ENCODE measurements at places on chromosomes 1 and 21. TPM values are rescaled to one million over a fixed set of nuclear protein-coding genes. Genes with fewer than 3 reads are reported as not detected.

GRCh38 chr1:51276286-51276685 is 40.2 kb downstream of the RNF11 start:
- no peaks in the 10 kb centered on the region for H3K4me1 ChIP-seq
- no peak overlapping the region for H3K27ac ChIP-seq
- H3K27me3 ChIP-seq = no peaks in the 10 kb centered on the region
- H3K36me3 ChIP-seq = peaks cover 22% of the 10 kb centered on the region
- H3K4me3 ChIP-seq = no peak overlapping the region
- DNase-seq = no peak

GRCh38 chr1:230422221-230422981 is 3.7 kb downstream of the PGBD5 start:
- peaks cover 6% of the 10 kb centered on the region for H3K4me1 ChIP-seq
- H3K36me3 ChIP-seq = no peaks in the 10 kb centered on the region
- no peak overlapping the region for H3K4me3 ChIP-seq
- H3K27ac ChIP-seq = no peak overlapping the region
- no peak for DNase-seq
- H3K27me3 ChIP-seq = peaks cover 37% of the 10 kb centered on the region

DNA sequence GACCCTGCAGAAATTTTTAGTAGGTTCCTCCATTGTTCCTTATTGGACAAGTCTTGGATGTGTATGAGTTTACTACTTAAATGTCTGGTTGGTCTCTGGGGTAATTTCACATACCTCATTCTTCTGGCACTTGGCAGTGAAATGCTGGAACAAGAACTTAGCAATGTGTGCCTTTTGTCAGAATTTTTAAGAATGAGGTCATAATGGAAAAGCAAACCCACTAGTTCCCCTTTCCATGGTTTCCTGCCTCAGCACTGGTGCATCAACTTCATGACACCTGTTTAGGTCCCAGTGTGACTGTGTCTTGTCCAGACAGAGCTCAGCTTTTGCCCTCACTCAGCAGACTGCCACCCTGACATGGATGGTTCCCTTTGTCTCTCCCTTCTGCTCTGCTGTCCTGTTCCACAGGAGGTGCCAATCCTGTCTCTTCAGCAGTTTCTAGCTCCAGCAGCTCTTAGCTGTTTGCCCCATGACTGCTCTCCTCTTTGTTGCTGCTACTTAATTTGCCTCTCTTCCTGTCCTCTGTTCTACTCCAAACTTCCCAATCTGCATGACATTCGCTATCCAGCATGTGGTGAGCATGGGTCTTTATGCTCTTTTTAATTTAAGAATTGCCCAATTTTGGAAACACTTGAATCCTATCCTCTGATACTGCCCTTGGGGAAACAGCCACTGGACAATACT is 135.6 kb downstream of the CYYR1 start:
- no peak overlapping the region for H3K4me3 ChIP-seq
- no peaks in the 10 kb centered on the region for H3K27me3 ChIP-seq
- no peaks in the 10 kb centered on the region for H3K4me1 ChIP-seq
- DNase-seq = no peak
- H3K27ac ChIP-seq = no peak overlapping the region
- H3K36me3 ChIP-seq = no peaks in the 10 kb centered on the region

- H3K4me1 ChIP-seq = peaks cover 30% of the 10 kb centered on the region
- H3K36me3 ChIP-seq = peaks cover 33% of the 10 kb centered on the region
- peak; percentile 57 for DNase-seq
- peak overlapping the region; percentile 89 for H3K27ac ChIP-seq
- no peaks in the 10 kb centered on the region for H3K27me3 ChIP-seq
Observed at GRCh38 chr1:25817840-25818501, 1.8 kb upstream of the MTFR1L start.

DNA sequence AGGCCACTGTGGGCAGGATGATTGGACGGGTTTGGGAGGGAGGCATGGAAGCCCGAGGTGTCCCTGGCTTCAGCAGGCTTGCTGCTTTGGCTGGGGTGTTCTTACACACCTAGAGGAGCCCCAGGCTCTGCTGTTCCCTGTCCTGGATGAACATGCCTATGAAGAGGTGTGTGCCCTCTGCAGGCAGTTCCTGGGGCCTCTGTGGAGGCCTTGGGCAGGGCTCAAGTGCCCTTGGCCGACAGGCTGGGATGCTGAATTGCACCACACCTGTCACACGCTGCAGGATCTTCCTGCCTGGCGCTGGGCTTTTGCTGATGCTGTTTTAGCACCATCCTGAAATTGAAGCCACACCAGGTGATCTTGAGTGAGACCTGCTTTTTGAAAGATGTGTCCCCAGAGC is 415.0 kb upstream of the VAMP3 start:
- H3K27ac ChIP-seq = no peak overlapping the region
- no peak overlapping the region for H3K4me3 ChIP-seq
- no peak for DNase-seq
- no peaks in the 10 kb centered on the region for H3K27me3 ChIP-seq
- H3K36me3 ChIP-seq = no peaks in the 10 kb centered on the region
- no peaks in the 10 kb centered on the region for H3K4me1 ChIP-seq

DNA sequence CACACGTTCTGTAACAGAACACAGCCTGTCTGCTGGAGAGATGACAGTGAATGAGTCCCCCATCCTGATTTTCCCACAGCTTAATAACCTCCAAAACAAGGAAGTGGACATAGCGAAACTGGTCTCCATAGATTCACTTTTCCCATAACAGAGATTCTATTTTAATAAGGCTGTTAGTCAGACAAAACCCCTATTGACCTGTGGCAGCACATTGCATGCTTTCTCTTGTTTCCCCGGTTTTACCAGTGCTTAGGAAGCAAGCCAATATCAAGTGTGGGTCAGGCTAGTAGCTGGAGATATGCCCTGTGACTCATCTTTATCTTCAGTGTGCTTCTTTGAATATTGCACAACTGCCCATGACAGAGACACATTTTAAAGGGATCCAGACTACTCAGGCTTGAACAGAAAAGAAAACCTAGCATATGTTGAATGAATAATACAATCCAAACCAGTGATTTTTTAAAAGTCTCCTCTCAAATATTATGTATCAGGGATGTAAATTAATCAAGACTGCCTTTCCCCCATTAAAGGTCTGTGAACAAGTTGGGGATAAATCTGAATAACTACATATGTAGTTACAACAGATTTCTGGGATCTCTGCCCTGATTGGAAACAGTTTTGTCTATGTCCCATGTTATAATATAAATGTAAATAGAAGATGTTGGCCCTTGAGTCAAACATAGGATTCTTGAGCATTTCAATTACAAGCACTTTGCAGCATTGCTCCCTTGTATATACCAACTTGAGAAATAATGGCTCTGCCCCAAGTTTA is 11.9 kb upstream of the CLDN8 start:
- no peaks in the 10 kb centered on the region for H3K27me3 ChIP-seq
- H3K36me3 ChIP-seq = no peaks in the 10 kb centered on the region
- H3K27ac ChIP-seq = no peak overlapping the region
- no peak for DNase-seq

GRCh38 chr1:35745124-35745730 is 24.6 kb downstream of the CLSPN start:
- no peak overlapping the region for H3K27ac ChIP-seq
- no peaks in the 10 kb centered on the region for H3K36me3 ChIP-seq
- no peaks in the 10 kb centered on the region for H3K4me1 ChIP-seq
- no peak overlapping the region for H3K4me3 ChIP-seq
- no peak for DNase-seq

DNA sequence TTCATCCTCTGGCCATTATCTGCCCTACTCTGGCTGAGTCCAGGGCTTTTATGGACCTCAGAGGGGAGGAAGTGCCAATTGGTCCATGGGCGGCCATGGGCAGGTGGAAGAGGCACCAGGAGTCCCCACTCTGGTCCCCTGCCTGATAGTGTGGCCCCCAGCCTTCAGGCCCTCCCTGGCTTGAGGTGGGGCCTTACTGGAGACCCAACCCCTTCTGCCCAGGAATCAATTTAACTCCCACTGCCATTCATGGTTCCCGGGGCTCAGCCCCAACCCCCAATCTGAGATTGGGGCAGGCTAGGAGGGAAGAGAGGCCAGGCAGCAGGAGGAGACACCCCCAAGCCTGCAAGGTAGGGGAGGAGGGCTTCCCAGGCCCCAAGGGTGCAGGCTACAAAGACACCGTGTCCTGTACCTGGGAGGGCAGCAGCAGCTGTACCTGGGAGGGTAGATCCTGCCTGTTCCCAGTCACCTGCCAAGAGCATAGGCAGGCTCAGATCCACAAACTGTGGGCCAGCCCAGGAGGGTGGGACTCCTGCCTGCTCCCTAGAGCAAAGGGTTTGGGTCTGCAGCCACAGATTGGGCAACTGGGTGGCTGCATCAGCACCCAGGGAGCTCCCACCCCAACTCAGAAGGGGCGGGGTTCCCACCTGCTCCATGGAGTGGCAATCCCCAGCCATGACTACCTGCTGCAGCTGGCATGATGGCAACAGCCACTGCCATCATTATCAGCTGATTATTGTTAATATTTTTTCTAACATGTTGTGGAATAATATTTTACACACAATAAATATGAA is 1044.1 kb upstream of the B3GALT2 start:
- no peak overlapping the region for H3K4me3 ChIP-seq
- no peaks in the 10 kb centered on the region for H3K36me3 ChIP-seq
- H3K27ac ChIP-seq = no peak overlapping the region
- no peak for DNase-seq

GRCh38 chr1:229260297-229260696 is 10.6 kb upstream of the RAB4A start:
- no peaks in the 10 kb centered on the region for H3K27me3 ChIP-seq
- H3K4me1 ChIP-seq = peaks cover 8% of the 10 kb centered on the region
- no peak overlapping the region for H3K4me3 ChIP-seq
- no peak overlapping the region for H3K27ac ChIP-seq
- H3K36me3 ChIP-seq = no peaks in the 10 kb centered on the region

DNA sequence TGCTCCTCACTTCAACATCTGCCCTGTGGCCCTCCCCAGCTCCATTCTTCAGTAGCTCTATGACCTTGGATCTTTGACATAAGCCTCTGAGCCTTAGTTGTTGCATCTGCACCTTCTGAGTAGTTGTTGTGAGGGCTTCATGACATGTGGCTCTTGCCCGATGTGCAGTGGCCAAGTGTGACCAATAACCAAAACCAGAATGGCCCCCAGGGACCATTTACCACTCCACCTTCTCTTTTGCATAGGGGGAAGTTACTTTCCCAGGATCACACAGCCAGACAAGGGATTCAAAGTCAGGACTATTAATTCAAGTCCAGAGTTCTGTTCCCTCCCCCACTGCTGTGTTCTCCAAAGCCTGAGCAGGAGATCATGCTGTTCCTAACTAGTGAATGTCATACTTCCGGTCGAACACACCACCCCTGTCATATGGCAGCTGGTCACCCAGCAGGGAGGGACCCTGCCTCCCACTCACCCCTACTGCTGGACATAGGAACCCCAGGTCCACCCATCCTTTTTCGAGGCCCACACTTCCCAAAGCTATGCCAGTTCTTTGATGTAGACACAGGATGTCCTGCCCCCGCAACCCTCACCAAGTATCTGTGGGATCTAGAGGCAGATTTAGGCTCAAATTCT is 4.0 kb downstream of the FGR start:
- no peaks in the 10 kb centered on the region for H3K27me3 ChIP-seq
- H3K4me1 ChIP-seq = peaks cover 62% of the 10 kb centered on the region
- H3K36me3 ChIP-seq = no peaks in the 10 kb centered on the region
- H3K27ac ChIP-seq = peak overlapping the region; percentile 87
- peak; percentile 78 for DNase-seq

DNA sequence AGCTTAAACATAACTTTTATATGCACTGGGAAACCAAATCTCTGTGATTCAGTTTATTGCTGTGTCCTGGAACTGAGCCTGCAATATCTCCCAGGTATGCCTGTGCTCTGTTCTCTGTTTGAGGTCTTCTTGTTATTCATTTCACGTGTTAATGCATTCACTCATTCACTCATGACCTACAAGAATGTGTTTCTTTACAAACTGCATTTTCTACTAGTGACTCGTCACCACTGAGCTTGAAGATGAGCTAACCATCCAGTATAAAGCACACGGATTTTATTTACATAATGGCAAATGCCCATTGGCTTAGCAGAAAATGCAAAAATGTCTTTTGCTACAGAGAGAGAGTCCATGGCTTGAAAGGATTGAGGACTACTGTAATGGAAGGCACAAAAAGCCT is 75.0 kb upstream of the DUSP10 start:
- no peak overlapping the region for H3K27ac ChIP-seq
- no peak overlapping the region for H3K4me3 ChIP-seq
- no peaks in the 10 kb centered on the region for H3K27me3 ChIP-seq
- no peak for DNase-seq
- H3K4me1 ChIP-seq = no peaks in the 10 kb centered on the region
- H3K36me3 ChIP-seq = no peaks in the 10 kb centered on the region

GRCh38 chr1:58670181-58670580 is 29.7 kb downstream of the MYSM1 start:
- no peaks in the 10 kb centered on the region for H3K4me1 ChIP-seq
- H3K27ac ChIP-seq = no peak overlapping the region
- H3K36me3 ChIP-seq = peaks cover 90% of the 10 kb centered on the region

DNA sequence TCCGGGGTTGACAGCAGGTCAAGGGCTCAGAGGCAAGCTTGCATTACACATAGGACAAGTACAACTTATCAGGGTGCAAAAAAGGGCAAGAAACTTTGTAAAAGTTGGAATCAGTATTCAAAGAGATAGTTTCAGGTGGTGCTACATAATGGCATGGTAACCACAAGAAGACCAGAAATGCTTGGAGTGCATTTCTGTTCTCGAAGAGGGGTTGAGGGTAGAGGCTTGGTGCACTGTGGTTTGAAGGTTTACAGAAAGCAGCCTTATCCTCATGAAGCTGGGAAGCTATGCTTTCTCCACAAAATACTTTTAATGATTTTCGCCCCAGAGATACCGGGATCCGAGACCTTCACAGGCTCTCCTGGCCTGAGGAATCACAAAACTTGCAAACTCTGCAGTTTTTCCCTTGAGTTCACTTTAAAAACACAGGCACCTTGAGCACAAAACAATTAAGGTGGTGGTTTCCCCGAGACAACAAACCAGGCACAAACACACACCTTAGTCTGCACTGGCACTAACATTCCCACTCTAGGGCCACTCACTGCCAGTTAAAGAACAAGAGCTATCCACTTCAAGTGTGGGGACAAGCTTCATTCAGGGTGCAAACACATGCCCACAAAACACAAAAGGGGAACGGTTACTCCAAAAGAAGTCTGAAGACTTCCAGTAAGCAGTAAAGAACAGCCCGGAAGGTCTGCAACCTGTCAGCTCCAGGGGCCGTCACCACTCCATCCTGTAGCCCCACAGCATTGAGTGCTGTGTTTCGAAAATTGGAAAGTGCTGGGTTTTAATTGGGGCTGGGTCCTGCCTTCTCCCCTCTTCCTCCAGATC is 29.8 kb upstream of the NFIA start:
- H3K4me3 ChIP-seq = peak overlapping the region; percentile 44
- no peaks in the 10 kb centered on the region for H3K36me3 ChIP-seq
- H3K27ac ChIP-seq = peak overlapping the region; percentile 63
- DNase-seq = no peak
- peaks cover 39% of the 10 kb centered on the region for H3K4me1 ChIP-seq

- H3K36me3 ChIP-seq = no peaks in the 10 kb centered on the region
- DNase-seq = peak; percentile 95
- H3K27ac ChIP-seq = no peak overlapping the region
- peaks cover 2% of the 10 kb centered on the region for H3K27me3 ChIP-seq
Observed at GRCh38 chr21:31866077-31866511, 6.7 kb upstream of the HUNK start.

Gene APOBEC4
- total RNA-seq = not detected

Gene RBP7
- 8.7 TPM for total RNA-seq

Data from upper lobe of right lung (tissue), 1 donor.